Gastroesophageal sphincter (tissue), 4 donors: ENCODE measurements at places on chromosomes 5 and 9. TPM values are rescaled to one million over a fixed set of nuclear protein-coding genes. Genes with fewer than 3 reads are reported as not detected.

- no peak for ATAC-seq
Measured at GRCh38 chr5:56649569-56649968, 165.8 kb upstream of the MAP3K1 start.

DNA sequence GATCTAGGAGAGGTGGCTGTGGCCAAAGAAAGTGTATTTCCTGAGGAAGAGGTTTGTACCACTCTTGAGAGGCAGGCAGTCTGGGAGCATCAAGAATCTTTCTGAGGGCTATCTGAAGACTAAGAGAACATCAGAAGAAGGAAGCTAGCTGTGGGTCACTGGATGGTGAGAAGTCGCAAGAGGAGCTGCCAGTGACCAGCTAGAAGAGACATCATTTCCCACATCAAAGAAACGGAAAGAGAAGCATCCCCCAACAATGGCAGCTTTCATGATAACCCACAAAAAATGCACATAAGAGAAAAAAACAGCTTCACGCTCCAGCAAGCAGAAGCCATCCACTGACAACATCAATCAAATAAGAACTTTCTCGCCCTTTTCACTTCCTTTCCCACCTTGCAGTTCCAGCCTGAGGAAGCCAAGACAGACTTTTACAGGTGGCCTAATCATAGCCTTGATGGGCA, 25.0 kb upstream of the CEP78 start:
- ATAC-seq: no peak

- no peak for ATAC-seq
Measured at GRCh38 chr9:23783509-23783908, 42.5 kb downstream of the ELAVL2 start.

GRCh38 chr5:123289210-123289609, 134.0 kb downstream of the CEP120 start:
- no peak for ATAC-seq

GRCh38 chr9:71896761-71897160, 14.2 kb downstream of the ABHD17B start:
- no peak for ATAC-seq

DNA sequence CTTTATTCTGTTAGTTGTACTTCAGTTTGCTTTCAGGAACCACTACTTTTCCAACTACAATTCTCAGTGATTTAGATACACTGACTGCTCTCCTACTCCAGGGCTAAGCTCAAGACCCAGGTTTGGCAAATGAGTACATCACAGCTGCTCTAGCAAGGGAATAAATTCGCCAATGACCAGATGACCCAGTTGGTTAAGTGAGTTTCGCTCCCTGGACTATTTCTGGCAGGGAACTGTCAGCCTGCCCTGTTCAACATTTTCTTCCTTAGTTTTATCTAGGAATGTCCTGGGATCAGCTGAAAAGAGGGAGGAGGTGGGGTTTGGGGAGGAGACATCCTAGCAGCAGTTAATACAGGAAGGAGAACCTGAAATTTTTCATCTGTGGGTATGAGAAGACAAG, 6.4 kb upstream of the STARD4 start:
- ATAC-seq: no peak

- ATAC-seq: no peak
Measured at GRCh38 chr5:123083298-123083697, 5.7 kb upstream of the PRDM6 start.

DNA sequence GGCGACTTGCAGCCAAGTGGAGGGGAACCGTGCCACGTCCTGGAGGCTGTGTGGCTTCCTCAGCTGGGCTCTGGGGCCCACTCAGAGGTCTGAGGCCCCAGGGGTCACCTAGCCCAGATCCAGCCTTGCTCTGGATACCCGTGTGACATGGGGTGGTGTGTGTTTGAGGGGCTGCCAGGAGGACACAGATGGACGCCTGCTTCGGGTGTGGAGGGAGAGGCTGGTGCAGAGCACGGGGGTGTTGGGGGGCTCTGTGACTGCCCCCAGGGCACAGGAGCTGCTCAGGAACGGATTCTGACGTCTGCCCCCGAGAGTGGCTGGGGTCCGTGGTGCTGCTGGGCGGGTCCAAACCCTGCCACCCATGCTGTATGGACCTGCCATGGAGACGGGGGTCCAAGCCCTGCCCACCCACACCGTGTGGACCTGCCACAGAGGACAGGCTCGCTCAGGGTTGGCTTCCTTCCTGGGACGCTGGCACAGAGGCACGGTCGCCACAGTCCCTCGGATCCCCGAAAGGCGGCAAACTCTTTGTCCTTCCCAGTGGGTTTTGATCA, 10.5 kb downstream of the INPP5E start:
- ATAC-seq: no peak

- no peak for ATAC-seq
Measured at GRCh38 chr5:1285141-1285540, 9.7 kb downstream of the TERT start.

DNA sequence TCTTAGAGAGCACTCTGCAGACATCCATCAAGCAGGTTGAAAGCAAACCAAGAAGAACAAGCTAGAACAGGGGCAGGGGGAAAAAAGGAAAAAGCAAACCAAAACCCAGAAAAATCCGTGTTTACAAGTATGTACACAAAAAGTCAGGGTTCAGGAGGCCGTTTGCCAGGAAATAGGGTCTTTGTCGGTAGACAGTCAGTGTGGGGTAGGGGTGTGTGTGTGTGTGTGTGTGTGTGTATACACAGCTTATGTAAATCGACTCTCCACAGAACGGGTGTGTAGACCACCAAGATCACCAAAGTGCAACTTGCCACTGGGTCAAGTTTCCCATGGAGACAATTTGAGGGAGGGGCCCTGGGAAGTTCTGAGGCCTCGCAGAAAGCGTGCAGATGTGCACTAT, 13.1 kb downstream of the SPRY4 start:
- no peak for ATAC-seq

GRCh38 chr9:86684148-86684547, 263.2 kb downstream of the GAS1 start:
- no peak for ATAC-seq

The CNTFR gene
- 11.6 TPM for total RNA-seq

The GPRIN1 gene
- 1.1 TPM for total RNA-seq

The C6 gene
- total RNA-seq: 2.2 TPM

The PCDHB10 gene
- total RNA-seq: 4.2 TPM
